ENCODE measurements at places on chromosomes 3 and 15.

GRCh38 chr3:19540464-19540863, 392.2 kb downstream of the KCNH8 start:
- DNase-seq, result no peak

- DNase-seq, result no peak
Observed at GRCh38 chr3:184129012-184129411, 6.1 kb upstream of the EIF2B5 start.

GRCh38 chr3:134991003-134991402, 195.9 kb downstream of the EPHB1 start:
- no peak for DNase-seq

- no peak for DNase-seq
Observed at GRCh38 chr15:43957724-43958123, 130.9 kb downstream of the WDR76 start.

GRCh38 chr3:17882981-17883380, 140.6 kb upstream of the TBC1D5 start:
- no peak for DNase-seq

- no peak for DNase-seq
Observed at GRCh38 chr3:15645740-15646501, 44.4 kb downstream of the BTD start.

GRCh38 chr3:38009807-38010591, 19.4 kb downstream of the VILL start:
- no peak for DNase-seq

- no peak for DNase-seq
Observed at GRCh38 chr3:51691021-51691420, 15.8 kb upstream of the GRM2 start.

- no peak for DNase-seq
Observed at GRCh38 chr3:150447631-150448465, 39.8 kb downstream of the TSC22D2 start.

- DNase-seq, result no peak
Observed at GRCh38 chr15:93899817-93900216, 331.5 kb upstream of the MCTP2 start.
